Endodermal cell (in vitro differentiated cells): ENCODE measurements at places on chromosomes 11 and 22. TPM values are rescaled to one million over a fixed set of nuclear protein-coding genes. Genes with fewer than 3 reads are reported as not detected.

Gene BARX2
- not detected in 2 replicates for total RNA-seq

DNA sequence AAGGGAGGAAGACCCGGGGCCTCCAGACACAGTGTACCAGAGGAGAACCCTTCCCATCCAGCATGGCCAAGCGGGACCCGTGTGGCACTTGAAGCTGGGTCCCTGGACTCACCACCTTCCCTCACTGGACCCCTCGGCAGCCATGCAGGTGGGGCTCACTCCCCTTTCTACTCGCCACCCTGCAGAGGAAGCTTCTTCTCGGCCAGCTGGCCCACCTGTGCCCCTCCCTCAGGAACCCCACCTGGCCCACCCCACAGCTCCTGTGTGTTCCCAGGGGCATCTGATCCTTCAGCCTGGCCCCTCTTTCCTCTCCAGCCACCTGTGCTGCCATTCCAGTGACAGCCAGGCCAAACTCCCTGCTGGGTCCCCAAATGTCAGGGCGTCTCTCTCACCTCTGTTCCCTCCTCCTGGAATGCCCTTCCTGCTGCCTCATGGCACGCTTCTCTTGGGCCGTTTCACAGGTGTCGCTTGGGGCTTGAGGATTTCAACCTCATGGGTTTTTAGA, 38.0 kb downstream of the IGF2 start:
- no peak for DNase-seq

Gene MS4A5
- not detected in 3 replicates for total RNA-seq

Gene CRYAB
- total RNA-seq = 2.2 to 4.4 TPM in 2 of 3 replicates, not detected in the other

GRCh38 chr11:130786586-130786985, 129.7 kb downstream of the SNX19 start:
- DNase-seq = no peak

Gene MPPED1
- total RNA-seq = 0.11 TPM in 1 of 3 replicates, not detected in the others

Gene HORMAD2
- not detected in 3 replicates for total RNA-seq

Gene ABCG4
- total RNA-seq = 1.3 and 1.8 TPM in 2 replicates

Gene DRD4
- total RNA-seq = 2.0 and 2.7 TPM in 2 replicates
